Endothelial cell (in vitro differentiated cells): ENCODE measurements at places on chromosomes 2 and 18.

GRCh38 chr18:48342581-48342980 lies 66.6 kb downstream of the ZBTB7C start:
- H3K4me1 ChIP-seq, result peaks cover 4% of the 10 kb centered on the region
- H3K4me3 ChIP-seq, result no peak overlapping the region
- peaks cover 3% of the 10 kb centered on the region for H3K27me3 ChIP-seq
- no peaks in the 10 kb centered on the region for H3K36me3 ChIP-seq

DNA sequence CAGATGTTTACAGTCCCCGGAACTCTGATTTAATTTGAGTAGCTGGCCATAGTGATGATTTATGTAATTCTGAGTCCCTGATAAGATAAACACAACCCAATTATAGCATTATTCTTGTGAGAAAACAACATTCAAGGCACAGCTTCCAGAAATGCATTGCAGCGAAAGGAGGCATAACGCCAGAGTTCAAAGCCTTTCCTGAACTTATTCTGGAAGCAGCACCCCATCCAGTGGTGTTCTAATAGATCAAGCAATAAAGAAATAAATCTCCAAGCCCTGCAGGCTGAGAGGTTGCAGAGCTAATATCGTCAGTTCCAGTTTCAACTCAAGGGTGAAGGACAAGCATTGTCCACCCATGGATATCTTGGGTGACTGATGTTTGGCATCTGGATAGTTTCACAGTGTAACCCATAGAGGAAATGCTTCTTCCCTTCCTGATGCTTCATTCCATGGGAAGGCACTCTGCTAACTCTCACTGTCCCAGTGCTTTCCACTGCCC lies 18.8 kb downstream of the CDH2 start:
- DNase-seq, result no peak
- H3K4me3 ChIP-seq, result no peak overlapping the region
- no peaks in the 10 kb centered on the region for H3K27me3 ChIP-seq
- no peaks in the 10 kb centered on the region for H3K36me3 ChIP-seq

DNA sequence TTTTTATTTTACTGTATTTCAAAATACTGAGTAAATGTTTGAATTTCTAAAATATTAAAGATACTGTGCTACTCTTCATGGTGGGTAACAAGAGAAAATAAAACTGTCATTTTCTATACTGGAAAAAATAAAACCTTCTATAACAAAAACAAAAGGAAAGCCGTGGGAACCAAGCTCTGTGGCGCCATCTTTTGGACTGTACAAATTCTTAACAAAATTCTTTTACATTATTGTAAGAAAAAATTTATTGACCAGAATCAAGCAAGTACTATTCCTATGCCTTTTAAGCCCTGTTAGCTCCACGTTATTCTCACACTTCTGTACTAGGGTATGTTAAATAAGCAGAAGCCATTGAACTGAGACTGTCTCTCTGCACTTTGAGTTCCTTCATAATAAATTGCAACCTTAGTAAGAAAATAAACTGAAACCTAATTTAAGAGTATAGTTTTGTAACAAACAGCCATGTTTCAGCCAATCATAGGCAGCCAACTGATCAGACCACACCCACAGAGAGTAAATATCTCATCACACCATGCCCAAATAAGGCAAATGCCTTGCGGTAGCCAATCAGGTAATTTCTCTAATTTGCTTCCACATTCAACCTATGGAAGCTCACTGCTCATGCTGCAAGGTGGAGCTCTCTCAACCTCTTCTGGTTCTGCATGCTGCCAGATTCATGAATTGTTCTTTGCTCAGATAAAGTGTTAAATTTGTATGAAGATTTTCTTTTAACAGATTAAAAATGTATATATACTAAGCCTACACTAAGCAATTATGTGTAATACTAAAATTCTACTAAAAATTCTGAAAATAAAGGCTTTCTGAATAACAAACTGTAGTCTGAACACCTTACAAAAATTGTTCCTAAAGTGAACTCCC lies 42.2 kb downstream of the HIBCH start:
- peaks cover 11% of the 10 kb centered on the region for H3K4me1 ChIP-seq
- peak; percentile 11 for DNase-seq
- H3K27ac ChIP-seq, result no peak overlapping the region
- peaks cover 37% of the 10 kb centered on the region for H3K36me3 ChIP-seq

DNA sequence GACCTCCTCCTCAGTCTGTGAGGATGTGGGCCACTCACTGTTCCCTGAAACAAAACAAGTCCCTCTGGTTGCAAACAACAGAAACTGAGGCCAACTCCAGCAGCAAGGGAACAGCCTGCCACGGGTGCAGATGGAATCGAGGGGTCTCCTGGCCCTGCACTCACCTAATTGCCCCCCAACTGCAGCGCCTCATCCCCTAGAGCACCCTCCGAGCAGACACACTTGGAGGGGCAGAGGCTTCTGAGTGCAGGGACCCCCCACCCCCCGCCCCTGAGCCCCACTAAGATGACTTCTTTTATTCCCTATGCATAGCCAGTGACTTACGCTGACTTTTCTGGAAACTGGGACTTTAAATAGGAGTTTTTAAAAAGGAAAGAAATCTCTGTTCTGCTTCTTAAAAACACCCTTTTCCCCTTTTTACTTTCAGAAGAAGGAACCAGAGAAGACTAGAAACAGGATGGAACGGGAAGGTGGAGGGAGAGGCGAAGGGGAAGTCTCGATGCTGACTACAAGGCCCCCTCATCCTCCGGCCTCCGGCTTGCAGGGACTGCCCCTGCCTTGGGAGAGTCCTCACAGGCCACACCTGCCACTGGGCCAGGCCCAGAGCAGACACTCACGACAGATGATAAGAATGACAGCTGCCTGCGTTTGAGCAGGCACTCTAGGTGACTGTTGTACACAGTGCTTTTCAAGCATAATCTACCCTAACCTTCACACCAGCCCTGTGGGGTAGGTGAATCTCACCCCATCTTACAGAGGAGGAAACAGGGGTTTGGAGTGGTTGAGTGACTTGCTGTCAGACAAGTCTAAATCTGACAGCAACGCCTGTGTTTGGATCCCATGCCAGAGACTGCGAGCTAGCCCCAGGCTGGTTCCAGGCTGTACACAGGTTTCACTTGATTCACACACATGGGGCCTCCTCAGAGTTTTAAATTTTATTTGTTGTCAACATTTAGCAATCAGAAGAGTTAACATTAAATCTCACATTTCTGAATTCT lies 28.2 kb upstream of the BIN1 start:
- H3K4me1 ChIP-seq, result peaks cover 17% of the 10 kb centered on the region
- H3K36me3 ChIP-seq, result no peaks in the 10 kb centered on the region
- DNase-seq, result no peak
- H3K4me3 ChIP-seq, result no peak overlapping the region
- H3K27me3 ChIP-seq, result peaks cover 6% of the 10 kb centered on the region

DNA sequence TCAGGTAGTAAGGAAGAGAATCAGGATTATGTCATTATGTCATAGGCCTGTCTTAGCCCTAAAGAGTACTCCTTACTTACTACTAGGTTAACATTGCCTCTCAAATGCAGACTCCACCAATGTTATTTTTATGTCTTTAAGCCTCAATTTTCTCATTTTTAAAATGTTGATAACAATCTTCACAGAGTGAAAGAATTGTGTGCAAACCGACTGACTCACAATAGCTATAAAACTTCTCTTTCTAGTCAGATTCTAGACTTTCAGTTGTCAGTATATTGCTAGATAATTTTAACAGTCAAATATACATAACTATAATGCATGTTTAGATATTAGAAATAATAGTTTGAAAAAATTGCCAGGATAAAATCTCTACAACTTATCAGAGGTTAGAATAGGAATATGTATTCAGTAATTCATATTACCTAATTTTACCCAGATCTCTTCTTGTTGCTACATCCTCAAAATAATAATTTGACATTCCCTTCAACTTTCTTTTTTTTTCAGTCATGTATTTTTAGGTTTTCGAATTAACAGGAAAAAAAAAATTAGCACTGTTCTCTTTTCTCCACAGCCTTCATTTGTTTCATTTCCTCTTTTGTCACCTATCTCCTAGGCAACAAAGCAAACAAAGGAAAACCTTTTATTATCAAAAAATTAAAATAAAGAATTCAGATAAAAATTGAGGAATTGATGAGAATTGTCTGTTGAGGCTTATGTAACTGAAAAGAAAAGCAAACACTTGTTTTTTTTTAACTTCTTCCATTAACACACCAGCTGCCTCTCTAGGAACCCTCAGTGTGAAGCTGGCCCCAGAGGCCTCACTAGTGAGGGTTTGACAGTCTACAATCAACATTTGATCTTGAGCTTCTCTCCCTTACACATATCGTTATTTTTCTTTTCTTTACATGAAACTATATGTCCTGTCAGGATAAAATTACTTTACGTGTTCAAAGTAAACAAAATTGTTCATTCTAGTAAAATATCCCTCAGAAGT lies 279.0 kb downstream of the CALCRL start:
- H3K4me1 ChIP-seq, result peaks cover 10% of the 10 kb centered on the region
- H3K27me3 ChIP-seq, result peaks cover 5% of the 10 kb centered on the region
- peak overlapping the region; percentile 96 for H3K27ac ChIP-seq
- no peak overlapping the region for H3K4me3 ChIP-seq
- DNase-seq, result no peak

DNA sequence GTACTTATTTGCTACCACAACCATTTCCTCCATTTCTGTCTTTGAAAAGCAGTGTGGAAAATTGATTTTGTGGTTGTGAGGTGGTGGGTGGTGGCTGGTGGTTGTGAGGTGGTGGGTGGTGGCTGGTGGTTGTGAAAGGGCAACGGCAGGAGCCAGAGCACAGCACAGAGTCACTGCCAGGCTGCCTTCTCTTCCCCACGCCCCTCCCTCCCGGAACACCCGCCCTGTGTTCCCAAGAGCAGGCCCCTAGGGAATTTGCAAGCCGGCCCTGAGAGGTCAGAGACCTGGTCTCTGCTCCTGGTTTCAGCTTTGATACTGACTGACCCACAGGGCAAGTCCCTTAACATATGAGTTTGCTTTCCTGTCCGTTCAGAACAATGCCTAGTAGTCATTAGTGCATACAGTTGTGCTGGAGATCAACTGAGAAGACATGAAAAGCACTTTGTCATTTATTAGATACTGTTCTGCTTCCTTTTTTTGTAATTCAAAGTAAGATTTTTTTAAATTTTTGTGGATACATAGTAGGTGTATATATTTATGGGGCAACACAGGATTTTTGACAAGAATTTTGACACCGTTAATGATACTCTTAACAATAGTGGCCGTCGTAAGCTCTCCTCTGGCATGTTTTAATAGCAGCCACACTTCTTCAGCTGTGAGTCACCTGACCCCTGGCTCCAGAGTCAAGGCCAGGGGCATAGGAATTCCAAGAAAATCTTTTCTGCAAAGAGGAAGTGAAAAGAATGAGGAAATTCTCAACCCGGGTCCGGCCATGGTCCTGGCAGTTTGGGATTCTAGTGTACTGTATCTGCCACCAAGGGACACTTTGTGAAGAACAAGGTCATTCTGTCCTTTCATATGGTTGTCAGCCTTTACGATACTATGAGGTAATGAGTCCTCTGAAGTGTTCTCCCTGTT lies 53.2 kb downstream of the ITGA6 start:
- peaks cover 9% of the 10 kb centered on the region for H3K4me1 ChIP-seq
- no peaks in the 10 kb centered on the region for H3K36me3 ChIP-seq
- no peaks in the 10 kb centered on the region for H3K27me3 ChIP-seq
- H3K27ac ChIP-seq, result no peak overlapping the region

- peaks cover 22% of the 10 kb centered on the region for H3K4me1 ChIP-seq
- no peak for DNase-seq
- no peaks in the 10 kb centered on the region for H3K36me3 ChIP-seq
- H3K27ac ChIP-seq, result no peak overlapping the region
- no peaks in the 10 kb centered on the region for H3K27me3 ChIP-seq
Observed at GRCh38 chr2:29447513-29447912, 332.3 kb downstream of the CLIP4 start.

- peaks cover 2% of the 10 kb centered on the region for H3K27me3 ChIP-seq
- H3K4me1 ChIP-seq, result peaks cover 15% of the 10 kb centered on the region
- DNase-seq, result no peak
- no peaks in the 10 kb centered on the region for H3K36me3 ChIP-seq
- no peak overlapping the region for H3K4me3 ChIP-seq
Observed at GRCh38 chr18:37554399-37554787, 11.2 kb downstream of the CELF4 start.

DNA sequence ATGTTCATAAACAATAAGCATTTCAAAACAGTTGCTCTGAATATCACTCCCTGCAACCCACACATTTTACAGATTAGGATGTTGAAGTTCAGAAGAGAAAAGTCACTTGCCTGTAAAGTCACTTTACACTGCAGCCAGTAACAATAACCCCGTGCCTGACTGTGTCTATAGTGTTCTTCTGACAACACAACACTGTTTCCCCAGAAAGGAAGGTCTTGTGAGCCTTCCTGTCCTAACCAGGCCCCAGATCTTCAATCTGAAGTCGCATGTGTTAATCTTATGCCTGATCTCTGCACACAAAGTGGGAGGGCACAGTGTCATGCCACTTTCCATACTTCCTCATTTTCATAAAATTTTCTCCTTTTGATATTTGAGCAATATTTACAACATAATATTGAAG lies 120.2 kb downstream of the FEZ2 start:
- no peak for DNase-seq
- peak overlapping the region; percentile 27 for H3K4me3 ChIP-seq
- H3K27me3 ChIP-seq, result peaks cover 2% of the 10 kb centered on the region
- peak overlapping the region; percentile 50 for H3K27ac ChIP-seq
- H3K4me1 ChIP-seq, result peaks cover 3% of the 10 kb centered on the region
- H3K36me3 ChIP-seq, result peaks cover 88% of the 10 kb centered on the region

GRCh38 chr18:79543861-79544385 lies 135.7 kb upstream of the CTDP1 start:
- no peak overlapping the region for H3K4me3 ChIP-seq
- no peak for DNase-seq
- peaks cover 5% of the 10 kb centered on the region for H3K4me1 ChIP-seq
- H3K36me3 ChIP-seq, result no peaks in the 10 kb centered on the region

DNA sequence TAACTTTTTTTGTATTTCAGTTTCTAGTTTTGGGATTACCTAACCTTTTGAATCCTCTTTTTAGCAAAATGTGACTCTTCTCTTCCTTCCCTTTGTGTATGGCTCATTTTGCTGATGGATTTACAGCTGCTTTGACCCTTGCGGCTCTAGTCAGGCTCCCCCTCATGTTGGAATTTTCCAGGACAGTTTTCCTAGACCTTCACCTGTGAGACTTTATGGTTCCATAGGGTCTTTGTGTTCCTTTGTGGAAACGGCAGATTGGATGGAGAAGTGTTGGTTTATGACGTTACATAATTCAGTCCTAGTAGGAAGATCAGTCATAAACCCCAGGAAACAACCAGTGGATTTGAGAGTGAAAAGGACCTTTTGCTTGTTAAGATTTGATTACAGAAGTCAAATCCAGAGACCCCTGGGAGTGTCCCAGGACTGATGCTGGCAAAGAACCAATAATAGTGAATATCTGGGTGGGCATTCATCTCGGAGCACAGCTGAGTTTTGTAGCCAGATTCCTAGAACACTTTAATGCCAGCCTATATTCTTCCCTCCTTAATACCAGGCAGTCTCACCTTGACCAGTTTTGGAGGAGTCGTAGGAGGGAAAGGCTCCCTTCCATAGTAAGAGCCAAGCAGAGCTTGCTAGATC lies 42.7 kb downstream of the SOCS6 start:
- H3K4me3 ChIP-seq, result no peak overlapping the region
- peaks cover 4% of the 10 kb centered on the region for H3K36me3 ChIP-seq
- H3K4me1 ChIP-seq, result peaks cover 6% of the 10 kb centered on the region
- H3K27me3 ChIP-seq, result peaks cover 5% of the 10 kb centered on the region

- no peak for DNase-seq
- H3K36me3 ChIP-seq, result peaks cover 16% of the 10 kb centered on the region
- peak overlapping the region; percentile 57 for H3K27ac ChIP-seq
- peaks cover 7% of the 10 kb centered on the region for H3K27me3 ChIP-seq
- no peak overlapping the region for H3K4me3 ChIP-seq
- peaks cover 15% of the 10 kb centered on the region for H3K4me1 ChIP-seq
Observed at GRCh38 chr18:13416208-13416607, 197.6 kb downstream of the LDLRAD4 start.
